Activated CD4-positive, alpha-beta T cell treated with anti-CD3 and anti-CD28 coated beads for 1 hour (primary cell): ENCODE measurements at places on chromosomes 3 and 15.

- no peak for DNase-seq
Observed at GRCh38 chr3:157157836-157158235, 2.1 kb downstream of the CCNL1 start.

DNA sequence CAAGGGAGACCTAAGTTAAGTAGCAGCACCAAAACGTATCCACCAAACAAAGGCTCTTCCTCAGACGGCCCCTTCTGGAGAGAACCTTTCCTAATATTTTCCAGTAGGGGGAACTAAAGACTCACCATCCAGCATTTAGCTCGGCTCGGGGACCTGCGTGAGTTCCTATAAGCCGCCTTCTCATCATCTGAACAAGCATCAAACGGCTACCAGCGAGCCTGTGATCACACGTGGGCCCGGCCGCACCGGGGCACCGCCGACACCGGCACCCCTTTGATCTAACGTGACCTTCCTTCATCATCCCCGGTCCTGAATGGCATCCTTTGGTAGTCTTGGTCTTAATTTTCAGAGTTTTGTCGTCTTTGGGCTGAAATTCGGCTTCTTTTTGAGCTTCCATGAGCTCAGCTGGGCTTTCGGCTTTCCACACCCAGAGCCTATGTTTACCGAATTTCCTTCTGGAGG, 1.4 kb upstream of the ROBO2 start:
- DNase-seq: no peak

- DNase-seq: no peak
Observed at GRCh38 chr15:33724321-33725036, 243.8 kb upstream of the CHRM5 start.

GRCh38 chr3:150428562-150428961, 20.5 kb downstream of the TSC22D2 start:
- DNase-seq: no peak

- DNase-seq: no peak
Observed at GRCh38 chr15:58469432-58470353, 37.9 kb downstream of the LIPC start.

- DNase-seq: no peak
Observed at GRCh38 chr15:63890617-63891016, 56.9 kb upstream of the HERC1 start.

DNA sequence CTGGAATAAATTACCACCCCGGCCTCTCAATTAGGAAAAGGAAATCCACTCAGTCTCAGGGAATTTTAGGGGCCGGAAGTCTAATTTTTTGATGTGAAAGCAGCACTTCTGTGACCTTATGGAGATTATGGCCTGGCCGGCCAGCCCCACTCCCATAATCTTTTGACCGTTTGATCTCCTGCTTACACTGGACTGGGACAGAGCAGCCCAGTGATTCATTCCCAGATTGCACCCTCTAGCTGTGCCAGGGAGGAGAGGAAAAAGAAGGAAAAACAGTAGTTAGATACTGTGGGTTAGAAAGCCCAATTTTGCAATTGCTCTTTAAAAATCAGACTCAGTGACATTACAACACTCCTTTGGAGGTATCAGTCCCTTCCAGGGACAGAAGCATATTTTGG, 32.4 kb downstream of the GJD2 start:
- no peak for DNase-seq

- DNase-seq: peak; percentile 29
Observed at GRCh38 chr3:179072100-179072438, 460 bp upstream of the ZMAT3 start.

DNA sequence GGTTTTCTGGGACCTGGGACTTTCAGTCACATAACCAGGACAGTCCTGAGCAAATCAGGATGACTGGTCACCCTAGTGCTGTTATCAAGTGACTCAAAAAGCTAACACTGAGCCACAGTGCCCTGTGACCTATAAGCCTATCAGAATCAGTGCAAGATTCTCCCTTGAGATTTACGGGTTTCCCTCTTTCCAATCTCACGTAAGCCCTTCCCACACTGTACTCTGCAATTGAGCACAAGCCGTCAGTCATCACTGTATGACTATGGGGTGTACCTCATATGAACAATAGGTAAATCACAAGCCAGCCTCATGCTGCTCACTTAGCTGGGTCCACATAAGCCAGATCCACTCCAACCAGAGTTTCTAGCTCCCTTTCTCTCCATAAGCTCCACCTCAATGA, 21.0 kb upstream of the CLDN18 start:
- DNase-seq: no peak

GRCh38 chr15:66798426-66799061, 96.5 kb downstream of the SMAD6 start:
- DNase-seq: no peak

GRCh38 chr3:14401692-14402303, 608 bp upstream of the SLC6A6 start:
- DNase-seq: no peak

GRCh38 chr3:112699436-112699978, 58.6 kb upstream of the CCDC80 start:
- no peak for DNase-seq

DNA sequence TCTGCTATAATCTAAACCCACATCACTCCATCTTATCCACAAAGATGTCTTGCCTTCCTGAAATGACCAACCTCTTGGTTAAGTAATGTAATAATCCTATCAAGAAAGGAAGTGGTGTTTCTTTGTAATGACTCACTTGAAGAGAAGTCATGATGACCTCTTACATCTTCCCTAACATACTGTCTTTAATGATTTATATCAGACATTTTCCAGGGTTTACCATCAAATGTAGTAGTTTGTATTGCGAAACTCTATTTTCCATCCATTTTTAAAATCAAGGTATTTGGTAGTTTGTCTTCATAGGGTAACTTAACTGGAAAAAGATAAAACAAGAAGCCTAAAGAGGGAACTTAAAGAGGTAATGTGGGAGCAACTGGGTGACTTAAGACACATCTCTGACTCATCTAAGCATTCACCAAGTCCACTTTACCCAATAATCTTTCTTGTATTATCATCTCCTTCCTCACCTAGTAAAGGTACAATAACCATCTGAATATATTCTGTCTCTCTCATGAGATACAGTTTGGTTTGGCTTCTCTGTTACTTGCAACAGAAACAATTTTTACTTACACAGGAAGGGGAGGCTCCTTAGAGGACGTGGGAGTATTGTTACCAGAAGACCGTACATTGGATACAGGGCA, 5.7 kb upstream of the MAPK6 start:
- DNase-seq: no peak

DNA sequence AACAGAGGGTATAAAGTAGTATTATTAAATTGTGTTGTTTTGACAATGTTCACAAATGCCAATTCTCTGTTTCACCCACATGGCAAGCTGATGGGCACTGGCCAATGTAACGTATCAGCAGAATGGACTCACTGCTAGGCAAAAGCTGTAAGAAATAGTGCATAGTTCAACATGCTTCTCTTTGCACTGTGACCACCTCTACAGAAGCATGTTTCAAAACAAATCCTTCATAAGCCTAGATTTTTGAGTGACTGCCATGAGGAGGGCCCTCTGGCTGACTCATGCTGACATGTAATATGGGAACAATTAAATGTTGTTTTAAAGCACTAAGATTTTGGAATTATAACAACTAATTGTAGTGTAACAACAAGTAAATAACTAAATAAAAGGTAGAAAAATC, 3.2 kb downstream of the GBE1 start:
- DNase-seq: no peak

DNA sequence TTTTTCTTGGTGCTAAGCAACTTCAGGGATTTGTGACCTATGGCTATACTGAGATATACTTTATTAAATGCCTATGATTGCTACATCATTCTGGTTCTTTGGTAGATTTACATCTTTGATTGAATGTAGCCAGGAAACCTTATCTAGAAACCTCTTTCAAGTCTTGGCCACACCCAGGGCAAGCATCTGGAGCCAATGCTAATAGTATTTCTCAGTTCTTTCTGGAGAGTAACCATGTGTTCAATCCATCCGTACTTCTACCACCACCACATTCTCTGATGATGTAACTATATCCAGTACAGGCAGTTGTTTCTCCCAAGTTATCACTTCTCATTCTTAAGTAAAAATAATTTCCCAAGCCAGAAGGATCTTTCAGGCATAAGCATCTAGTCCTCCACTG, 69.0 kb downstream of the NME9 start:
- DNase-seq: no peak

GRCh38 chr3:64872345-64872744, 184.5 kb upstream of the ADAMTS9 start:
- DNase-seq: no peak

DNA sequence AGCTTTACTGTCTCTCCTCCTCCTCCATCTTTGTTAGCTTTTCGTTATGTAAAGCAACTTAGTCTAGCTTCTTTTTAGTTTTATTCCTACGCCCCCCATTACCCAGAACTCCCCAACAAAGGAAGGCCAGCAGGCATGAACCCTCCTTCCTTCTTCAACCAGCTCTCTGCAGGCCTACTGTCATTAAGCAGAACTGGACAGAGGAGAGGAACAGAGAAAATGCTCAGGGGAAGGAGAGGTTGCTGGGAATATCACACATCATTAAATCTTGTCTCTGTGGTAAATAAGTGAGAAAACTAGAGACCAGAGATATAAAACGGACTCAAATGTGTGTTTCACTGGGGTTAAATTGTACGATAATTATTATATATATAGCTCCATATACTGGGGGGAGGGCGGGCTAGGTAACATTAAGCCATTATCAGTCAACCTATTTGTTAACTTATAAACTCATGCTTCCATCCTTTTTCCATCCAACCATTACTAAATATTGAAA, 19.3 kb upstream of the SLC28A1 start:
- DNase-seq: no peak

GRCh38 chr3:193894121-193894863, 241.7 kb upstream of the HES1 start:
- no peak for DNase-seq
